ENCODE measurements at places on chromosomes 7 and 10.
A peak's percentile ranks its signal among the peaks of the same experiment; 100 is the strongest.

GRCh38 chr7:50473531-50473930 is 23.4 kb upstream of the FIGNL1 start:
- DNase-seq = peak; percentile 51

GRCh38 chr7:149787428-149788299 is 14.3 kb upstream of the ZNF467 start:
- DNase-seq = no peak

- DNase-seq = no peak
Observed at GRCh38 chr7:133688483-133689239, 435.8 kb downstream of the EXOC4 start.

DNA sequence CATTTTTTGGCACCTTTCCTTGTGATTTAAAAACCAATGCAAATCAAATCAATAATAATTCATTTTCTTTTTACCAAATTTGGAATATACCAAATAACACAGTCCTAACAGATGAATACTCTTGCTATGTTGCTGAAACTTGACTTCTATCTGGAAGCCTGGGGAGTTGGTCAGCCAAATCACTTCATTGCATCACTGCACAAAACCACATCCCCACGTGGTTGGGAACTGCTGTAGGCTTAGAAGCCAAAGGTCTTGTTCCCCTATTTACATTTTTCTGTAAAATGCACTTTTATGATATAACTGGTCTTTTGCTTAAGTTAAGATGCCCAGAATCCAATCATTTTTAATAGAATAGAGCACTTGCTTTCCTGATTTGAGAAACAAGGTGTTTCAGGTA is 15.2 kb downstream of the GPR85 start:
- peak; percentile 10 for DNase-seq

DNA sequence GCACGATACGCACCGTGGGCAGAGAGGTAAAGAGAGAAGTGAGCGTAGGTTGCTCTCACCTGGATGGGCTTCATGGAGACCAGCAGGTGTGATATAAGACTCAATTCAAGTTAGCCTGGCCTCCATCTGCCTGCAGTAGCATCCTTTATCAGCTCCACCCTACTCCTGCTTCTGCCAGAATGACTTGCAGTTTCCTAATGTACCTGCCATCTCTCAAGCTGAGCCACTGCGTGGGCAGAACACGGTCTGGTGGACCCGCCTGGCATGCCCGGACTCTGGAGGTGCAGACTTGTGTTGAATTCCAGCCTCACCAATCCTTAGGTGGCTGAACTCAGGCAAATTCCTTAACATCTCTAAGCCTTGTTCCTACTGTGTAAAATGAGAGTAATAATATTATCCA is 64.3 kb downstream of the STEAP1B start:
- DNase-seq = no peak

DNA sequence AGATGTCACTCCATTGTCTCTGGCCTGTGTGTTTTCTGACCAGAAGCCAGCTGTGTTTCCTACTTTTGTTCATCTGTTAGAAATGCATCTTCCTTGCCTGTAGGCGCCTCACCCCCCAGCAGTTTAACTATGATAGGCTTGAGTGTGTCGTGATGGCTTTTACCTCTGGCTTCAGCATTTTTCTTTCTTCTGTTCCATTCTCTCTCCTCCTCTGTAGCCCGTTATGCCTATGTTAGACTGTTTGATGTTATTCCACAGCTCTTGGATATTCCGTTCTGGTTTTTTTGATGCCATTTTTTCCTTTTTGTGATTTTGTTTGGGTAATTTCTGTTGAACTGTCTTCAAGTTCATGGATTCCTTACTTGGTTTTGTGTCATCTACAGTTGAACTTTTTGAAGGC is 17.9 kb downstream of the MMP21 start:
- DNase-seq = no peak

GRCh38 chr10:76902949-76903348 is 734.7 kb downstream of the KCNMA1 start:
- peak; percentile 6 for DNase-seq

GRCh38 chr7:43467406-43467805 is 115.5 kb upstream of the STK17A start:
- peak; percentile 23 for DNase-seq

- no peak for DNase-seq
Observed at GRCh38 chr7:117661328-117661727, 181.5 kb downstream of the CFTR start.

DNA sequence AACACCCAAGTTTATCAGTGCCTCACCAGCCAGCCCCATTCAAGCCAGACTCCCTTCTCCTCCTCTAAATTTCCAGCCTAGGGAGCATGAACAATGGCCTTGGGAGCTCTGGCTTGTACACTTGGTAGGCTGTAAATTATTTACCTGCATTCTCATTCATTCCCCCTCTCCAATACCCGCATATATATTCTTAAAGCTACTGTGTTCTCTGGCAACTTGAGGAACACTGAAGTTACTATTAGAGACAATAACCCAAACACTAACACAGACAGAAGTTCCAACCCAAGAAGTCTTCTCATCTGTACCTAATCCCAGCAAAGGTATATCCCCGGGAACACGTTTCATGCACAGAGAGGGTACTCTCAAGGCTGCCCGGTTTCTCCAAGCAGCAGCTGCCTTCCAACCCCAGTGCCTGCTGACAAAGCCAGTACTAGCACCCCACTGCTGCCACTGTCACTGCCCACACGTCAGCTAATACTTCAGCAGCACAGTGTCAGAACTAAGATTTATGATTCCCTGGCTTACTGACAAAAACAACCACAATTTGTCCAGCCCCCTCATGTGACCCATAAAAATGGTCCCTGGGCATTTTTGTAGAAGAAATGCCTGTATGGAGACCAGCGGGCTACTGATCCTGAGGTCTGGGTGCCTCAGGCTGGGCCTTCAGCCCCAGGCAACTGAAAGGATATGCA is 3.1 kb downstream of the WDR91 start:
- DNase-seq = peak; percentile 31

GRCh38 chr7:152050547-152050971 is 25.1 kb downstream of the GALNT11 start:
- peak; percentile 91 for DNase-seq

- DNase-seq = no peak
Observed at GRCh38 chr7:734214-734613, 7.1 kb upstream of the PRKAR1B start.

DNA sequence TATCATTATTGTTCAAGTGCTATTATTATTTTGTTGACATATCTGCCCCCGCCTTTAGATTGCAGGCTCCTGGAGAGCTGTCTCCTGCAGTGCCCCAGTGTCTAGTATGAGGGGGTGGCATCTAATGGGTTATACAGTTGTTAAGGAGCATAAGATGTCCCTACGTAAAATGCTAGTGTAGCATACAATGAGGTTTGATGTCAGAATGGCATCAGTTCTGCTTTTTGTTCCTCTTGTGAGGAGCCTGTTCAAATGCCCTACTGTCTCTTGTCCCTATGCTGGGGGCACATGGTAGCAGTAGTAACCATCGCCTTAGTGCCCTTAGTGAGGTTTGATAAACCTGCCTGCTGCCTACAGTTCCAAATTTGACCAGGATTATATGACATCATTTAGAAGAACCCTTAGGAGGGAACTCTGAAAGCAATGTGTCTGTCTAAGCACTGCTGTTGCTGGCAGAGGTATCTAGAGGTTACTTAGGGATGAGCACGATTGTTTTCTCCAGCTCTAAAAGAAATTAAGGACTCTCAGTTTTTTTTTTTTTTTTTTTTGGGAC is 9.7 kb downstream of the CREM start:
- no peak for DNase-seq

DNA sequence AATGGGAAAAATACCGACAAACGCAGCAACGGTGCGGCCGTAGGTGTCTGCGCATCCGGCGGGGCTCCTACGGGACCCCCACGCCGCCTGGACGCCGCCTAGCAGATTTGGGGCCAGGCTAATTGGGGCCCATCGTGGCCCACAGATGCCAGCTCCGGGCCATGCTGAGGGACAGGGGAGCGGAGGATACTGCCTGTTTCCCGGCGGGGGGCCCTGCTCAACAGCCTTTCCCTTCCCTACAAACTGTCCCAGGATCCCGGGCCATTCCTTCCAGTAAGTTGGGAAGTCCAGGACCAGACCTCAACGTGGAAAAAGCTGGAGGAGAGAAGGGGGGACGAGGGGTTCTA is 21.7 kb upstream of the GPER1 start:
- DNase-seq = no peak

GRCh38 chr7:92845736-92846135 is 9.4 kb upstream of the CDK6 start:
- DNase-seq = no peak

GRCh38 chr7:51160411-51160810 is 156.2 kb downstream of the COBL start:
- DNase-seq = no peak

DNA sequence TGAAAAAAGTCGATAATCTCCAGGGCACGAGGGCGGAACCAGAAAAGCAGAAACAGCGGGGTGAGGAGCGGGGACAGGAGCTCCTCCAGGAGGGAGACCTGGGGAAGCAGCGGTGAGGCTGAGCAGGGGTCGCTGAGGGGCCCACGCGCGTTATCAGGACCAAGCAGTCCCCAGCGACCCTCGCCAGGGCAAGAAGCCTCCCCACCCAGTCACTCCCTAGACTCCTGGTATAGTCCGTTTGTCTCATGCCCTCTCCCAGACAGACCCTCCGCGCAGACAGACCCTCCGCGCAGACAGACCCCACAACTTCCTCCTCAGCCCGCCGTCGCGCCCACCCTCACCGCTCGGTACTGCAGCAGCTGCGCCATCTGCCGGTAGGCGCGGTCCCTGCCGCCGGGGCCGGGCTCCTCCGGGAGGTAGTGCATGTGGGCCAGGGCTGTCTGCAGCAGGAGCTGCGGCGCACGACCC is 6.3 kb downstream of the ATG9B start:
- DNase-seq = no peak

DNA sequence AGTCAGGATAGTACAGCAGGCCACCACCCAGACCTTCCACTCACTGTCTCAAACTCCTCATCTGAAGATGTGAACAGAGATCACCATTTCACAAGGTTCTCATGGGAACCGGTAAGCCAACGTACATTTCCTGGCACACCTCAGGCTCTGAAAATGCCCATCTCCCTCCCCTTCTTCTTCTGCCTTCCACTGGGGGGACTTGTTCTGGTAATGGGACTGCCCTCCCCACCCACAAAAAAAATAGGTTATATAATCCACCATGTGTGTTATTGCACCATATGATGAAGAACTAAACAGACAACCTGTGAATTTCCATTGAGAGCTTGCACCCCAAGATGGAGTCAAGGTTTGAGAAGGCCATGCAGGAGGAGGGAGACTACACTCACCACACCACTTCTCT is 42.1 kb upstream of the IKZF1 start:
- no peak for DNase-seq

DNA sequence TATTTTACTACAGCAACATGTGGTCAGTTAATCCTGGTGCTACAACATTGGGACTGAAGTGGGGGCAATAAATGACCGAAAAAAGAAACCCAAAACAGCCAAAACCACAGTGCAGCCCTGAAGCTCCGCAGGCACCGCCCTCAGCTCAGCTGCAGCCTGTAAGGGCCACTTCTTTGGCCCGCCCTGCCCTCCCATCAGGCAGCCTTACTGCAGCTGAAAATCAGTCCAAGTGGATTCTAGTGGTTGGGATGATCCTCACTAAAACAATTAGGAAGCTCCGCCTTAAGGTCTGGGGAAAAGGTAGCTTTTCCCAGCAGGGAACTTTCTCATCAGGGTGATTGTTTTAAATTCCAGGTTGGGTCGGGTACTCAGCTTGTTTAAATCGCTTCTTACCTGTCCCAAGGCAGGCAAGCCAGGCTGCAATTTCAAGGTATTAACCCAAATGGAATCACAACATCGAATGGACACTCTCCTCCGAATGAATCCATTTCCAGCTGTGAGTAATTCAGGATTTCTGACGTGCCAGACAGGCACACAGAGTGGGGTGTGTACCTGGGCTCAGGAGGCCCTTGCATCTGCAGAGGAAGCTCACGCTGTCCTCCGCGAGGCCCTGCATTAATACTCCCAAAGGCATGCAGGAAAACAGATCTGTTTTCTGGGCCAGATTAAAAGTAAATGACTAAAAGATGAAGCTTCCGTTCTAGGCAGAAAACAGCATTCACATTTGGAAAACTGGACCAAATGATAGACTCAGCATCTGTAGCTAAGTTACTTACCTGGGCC is 104.3 kb downstream of the CREB5 start:
- DNase-seq = no peak

DNA sequence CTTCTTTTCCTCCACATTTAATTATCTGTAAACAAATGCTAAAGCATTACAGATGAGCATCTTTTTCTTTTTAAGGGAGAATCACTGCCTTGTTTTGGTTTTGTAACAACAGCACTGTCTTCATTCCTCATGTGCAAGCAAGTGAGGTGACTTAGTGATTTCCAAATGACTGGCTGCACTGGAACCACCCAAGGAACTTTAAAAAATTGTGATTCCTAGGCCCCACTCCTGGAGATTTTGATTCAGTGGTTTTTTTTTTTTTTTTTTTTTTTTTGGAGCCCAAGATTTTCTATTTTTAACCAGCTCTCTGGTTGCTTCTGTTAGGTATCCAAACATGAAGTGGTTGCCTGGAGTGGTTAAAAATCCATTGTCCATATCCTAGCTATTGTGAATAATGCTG is 176.2 kb downstream of the LRMDA start:
- no peak for DNase-seq

DNA sequence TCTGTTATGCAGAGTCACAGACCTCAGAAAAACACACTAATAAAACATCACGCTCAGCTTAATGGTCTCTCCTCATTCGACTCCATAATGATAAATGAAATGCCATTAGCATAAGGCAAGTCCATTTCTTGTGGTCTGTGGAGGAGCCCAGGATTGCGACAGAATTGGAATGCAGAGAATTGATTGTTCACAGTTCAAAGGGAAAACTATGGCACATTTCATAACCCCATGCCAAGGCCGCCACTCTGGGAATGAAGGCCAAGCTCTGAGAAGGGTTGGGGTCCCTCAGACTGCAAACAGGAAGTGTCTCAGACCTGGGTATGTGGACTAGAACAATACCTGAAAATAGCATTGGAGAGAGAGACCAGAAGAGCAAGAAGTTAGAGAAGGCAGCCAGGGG is 398.9 kb downstream of the ADRA2A start:
- DNase-seq = no peak

DNA sequence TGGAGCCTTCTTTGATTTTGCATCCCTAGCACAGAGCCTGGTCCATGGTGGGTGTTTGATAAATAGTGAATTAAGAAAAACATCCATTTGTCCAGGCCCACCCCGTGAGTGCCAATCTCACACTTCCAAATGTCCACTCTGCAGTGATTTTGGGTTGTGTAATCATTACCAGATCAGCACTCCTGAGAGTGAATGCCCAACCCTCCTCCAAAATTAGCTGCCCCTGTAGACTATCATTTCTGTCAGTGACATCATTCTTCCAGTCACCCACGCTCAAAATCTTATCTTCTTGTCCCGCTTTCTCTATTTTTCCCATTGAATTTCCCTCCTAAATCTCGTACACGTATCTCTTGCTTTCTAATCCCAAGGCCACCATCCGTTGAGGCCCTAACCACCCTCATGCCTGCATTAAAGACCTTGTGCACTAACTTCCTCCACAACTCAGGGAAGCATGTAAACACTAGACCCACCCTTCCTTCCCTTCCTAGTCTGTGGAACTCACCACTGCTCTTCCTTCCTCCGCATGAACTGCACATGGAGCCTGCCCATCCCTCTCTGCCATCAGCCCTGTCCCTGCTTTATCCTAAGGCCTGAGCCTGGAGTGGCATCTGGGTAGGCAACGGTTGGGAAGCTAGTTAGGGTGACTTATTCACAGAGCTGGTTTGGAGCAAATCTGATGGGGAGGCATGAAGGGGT is 32.8 kb downstream of the PIK3AP1 start:
- no peak for DNase-seq

- no peak for DNase-seq
Observed at GRCh38 chr7:7018290-7018689, 164.1 kb upstream of the C1GALT1 start.

GRCh38 chr7:84462259-84462658 is 267.7 kb upstream of the SEMA3A start:
- no peak for DNase-seq

- DNase-seq = peak; percentile 98
Observed at GRCh38 chr10:33273295-33274002, 61.0 kb downstream of the NRP1 start.

All from RPMI7951 (cell line).